ENCODE measurements at places on chromosomes 12 and 14.

- no peak for DNase-seq
Observed at GRCh38 chr12:117724543-117724942, 244.2 kb downstream of the KSR2 start.

DNA sequence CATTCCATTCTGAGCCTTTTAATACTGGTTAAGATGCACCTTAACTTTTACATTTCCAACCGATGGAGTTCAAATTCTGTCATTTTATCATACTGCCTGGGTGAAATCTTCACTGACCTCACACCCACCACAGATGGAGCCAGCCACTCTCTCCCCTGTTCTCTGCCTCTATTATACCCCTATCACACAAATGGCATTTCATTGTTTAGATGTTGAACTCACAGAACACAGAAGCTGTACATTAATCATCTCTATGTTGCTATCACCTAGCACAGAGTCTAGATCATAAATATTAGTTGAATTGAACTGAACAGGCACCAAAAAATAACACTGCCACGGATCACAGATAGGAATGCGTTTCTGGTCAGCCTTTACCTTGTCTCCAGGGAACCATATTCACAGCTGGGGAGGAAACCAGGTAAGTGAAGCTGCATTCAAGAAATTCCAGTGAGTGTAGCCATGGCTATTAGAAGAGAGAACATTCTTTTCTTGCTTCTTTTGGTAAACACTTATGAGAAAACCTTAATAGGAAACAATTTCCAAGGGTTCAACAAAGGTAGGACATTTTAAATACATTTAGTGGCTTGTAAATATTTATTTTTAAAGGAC is 194.9 kb upstream of the RMST start:
- no peak for DNase-seq

- DNase-seq = no peak
Observed at GRCh38 chr14:80618751-80619329, 322.7 kb downstream of the CEP128 start.

- DNase-seq = no peak
Observed at GRCh38 chr12:93092649-93092945, 163.5 kb upstream of the EEA1 start.

GRCh38 chr14:56334458-56334857 is 216.2 kb downstream of the PELI2 start:
- DNase-seq = no peak

DNA sequence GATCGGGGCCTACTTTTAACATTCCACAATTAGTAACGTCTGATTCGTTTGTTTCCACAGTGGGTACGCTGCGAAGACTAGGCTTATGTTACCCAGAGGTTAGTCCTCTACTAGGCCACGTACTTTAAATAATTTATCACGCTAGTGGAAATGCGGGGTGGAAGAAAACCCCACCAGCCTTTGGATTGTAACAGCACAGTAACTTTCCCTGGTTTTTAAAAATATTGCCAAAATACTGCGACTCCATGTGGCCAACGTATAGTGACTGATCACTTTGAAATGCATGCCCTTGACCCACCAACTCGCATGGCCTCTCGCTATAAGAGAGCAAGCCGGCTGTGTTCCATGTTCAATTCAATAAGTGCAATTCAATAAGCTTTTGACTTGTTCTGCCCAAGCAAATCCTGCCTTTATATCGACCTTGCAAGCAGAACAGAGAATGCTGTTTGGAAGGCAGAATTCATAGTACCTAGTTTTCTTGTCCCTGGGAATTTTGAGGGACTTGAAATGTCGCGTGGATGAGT is 882 bp upstream of the GTF2A1 start:
- DNase-seq = no peak

GRCh38 chr12:42097971-42098370 is 46.7 kb downstream of the GXYLT1 start:
- no peak for DNase-seq

GRCh38 chr12:69502345-69503081 is 32.3 kb downstream of the FRS2 start:
- no peak for DNase-seq

DNA sequence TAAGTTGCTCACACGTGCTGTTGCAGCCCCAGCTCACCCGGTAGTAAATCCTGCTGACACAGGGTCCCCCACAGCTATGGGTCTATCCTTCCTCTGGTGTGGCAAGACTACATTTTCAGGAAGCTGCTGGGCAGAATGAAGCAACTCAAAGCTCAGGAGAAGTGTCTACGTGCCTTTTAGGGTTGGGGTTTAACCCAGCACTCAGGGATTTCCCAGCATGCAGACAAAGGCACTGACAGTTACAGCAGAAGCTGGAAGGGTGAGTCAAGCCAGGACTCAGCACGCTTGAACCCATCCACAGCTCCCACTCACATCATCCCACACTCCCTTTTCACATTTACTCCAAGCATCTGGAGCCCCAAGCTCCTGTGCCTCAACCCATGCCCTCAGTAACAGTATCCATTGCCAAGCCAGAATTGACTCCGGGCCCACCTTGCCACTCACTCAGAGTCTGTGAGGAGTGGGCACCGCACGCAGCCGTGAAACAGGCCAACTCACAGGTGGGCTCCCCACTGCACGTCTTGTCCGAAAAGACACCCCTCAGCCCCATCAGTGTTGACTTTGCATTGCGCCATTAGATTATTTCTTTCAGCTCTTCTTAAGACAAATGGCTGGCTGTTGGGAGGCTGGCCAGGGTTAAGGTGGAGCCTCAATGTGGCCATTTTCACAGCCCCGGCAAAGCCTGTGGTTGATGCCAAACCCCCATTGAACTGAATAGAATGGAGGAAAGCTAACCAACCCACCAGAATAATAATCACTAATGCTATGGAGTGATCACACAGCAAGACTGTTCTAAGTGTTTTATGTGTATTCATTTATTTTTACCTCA is 59.6 kb downstream of the ZFP36L1 start:
- no peak for DNase-seq

- no peak for DNase-seq
Observed at GRCh38 chr12:78636231-78636855, 228.2 kb upstream of the SYT1 start.

- no peak for DNase-seq
Observed at GRCh38 chr14:61341275-61342206, 20.2 kb downstream of the PRKCH start.

- DNase-seq = no peak
Observed at GRCh38 chr14:102862154-102862773, 60.2 kb upstream of the AMN start.

- no peak for DNase-seq
Observed at GRCh38 chr14:28772613-28773012, 6.0 kb downstream of the FOXG1 start.

DNA sequence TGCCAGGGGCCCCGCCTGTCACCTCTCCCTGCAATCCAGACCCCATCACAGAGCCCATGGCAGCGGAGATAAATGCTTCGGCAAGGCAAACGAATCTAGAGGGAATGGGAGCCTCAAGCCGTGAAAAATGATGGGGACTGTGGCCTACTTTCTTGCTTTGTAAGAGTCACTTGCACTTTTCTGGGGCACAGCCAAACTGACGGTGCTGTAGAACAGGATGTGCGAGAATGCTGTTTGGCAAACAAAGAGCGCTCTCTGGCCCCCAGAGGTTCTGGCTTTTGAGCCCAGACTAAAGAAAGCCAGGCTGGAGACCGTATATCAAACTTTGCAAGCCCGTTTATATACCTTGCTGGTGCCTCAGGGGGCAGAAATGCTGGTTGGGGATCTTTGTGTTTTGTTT is 108.7 kb downstream of the CACNA1C start:
- no peak for DNase-seq

DNA sequence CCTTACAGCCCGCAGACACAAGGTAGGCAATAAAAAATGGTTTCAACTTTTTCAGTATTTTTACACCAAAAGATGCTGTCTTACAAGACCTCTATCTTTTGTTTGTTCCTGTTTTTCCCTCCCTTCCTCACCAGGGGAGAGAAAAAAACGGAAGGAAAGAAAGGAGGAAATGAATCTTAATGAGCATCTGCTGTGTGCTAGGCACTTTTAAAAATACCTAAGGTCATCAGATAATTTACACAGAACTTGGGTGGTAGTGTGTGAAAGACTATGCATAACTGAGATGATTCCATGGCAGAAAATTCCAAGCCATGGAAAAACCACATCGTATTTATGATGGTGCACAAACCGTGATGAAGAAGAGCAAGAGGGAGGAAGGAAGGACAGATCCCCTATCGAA is 121.2 kb downstream of the DIP2B start:
- no peak for DNase-seq

DNA sequence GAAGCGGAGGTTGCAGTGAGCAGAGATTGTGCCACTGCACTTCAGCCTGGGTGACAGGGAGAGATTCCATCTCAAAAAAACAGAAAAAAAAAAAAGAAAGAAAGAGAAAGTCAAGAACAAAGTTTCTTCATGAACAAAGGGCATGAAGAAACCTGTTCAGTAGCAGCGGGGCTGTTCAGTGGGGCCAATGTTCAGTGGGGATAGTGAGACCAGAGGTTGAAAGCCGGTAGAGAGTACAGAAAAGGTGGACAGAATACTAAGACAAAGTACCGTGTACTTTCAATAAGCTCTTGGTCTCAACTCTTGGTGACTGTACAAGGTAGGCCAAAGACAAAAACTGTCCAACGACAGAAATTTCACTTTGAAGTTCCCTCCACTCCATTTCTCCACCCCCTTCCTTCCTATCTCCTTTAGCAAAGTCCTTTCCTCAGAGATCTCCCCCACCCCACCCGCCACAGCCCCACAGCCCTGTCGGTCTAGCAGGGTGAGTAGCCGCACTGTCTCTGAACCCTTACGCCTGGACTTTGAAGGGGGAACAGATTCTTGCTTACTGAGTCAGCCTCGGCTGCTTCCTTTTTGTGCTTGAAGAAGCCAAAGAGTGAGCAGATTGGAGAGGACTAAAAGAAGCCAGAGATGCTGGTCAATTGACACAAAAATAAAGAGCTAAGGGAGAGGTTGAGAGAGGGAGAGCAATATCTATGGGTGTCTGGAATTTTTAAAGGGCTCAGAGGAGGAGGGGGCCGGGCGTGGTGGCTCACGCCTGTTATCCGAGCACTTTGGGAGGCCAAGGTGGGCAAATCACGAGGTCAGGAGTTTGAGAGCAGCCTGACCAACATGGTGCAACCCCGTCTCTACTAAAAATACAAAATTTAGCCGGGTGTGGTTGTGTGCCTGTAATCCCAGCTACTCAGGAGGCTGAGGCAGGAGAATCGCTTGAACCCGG is 44.2 kb upstream of the FOS start:
- no peak for DNase-seq

DNA sequence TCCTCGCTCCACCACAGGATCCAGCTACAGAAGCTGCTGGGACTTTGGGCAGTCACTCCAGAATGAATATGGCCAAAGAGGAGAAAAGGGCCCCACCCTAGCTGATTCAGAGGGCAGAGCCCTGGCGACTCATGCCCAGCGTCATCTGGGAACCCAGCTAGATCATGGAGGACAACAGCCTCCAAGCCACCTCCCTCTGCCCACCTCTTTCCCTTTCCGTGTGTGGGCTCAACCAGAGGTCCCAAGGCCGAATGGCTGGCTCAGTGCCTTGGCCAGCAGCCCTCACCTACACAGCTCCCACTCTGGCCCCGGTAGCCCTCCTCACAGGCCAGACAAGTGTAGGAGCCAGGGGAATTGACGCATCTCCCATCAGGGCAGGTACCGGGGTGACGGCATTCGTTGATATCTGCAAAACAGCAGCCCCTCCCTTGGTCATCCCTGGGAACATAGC is 17.4 kb downstream of the ISCA2 start:
- DNase-seq = no peak

GRCh38 chr12:114876968-114877680 is 193.1 kb upstream of the TBX3 start:
- no peak for DNase-seq

DNA sequence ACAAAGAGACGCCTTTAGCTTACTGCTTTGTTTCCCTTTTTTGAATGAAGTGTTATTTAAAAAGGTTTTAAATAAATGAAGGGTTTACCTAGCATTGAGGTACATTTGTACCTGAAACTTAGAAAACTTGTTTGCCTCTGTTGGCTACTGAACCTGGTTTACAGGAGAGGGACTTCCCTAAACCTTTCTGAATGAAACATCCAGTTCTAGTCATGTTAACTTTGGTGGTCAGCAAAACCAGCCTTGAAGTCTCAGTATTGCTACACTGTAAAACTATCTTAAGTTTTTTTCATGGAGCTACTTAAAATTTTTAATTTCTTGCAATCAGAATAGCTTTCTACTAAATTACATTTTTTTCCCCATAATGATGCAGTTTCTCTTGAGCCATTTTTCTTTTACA is 38.2 kb downstream of the RASSF8 start:
- no peak for DNase-seq

- no peak for DNase-seq
Observed at GRCh38 chr12:124713436-124714082, 146.1 kb upstream of the NCOR2 start.

GRCh38 chr12:76346798-76347420 is 1.3 kb downstream of the BBS10 start:
- DNase-seq = no peak

GRCh38 chr14:72665259-72665658 is 228.6 kb downstream of the DPF3 start:
- no peak for DNase-seq

DNA sequence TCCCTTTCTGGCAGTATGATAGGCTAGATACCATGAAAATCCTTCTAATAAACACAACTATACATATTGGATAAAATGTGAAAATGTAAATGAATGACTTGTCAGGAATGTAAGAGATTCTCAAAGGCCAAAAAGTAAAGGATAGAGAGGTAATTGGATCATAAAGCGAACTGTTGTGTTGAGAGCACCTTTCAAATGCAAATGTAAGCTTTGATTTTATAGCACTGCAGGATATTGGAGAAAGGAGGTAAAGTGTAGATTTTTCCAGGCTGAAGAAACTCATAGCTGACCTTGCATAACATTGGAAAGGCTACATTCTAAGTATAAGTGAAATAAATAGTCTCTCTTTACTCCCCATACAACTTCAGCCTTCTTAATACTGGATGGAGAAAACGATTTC is 54.0 kb downstream of the PTPRB start:
- DNase-seq = no peak

DNA sequence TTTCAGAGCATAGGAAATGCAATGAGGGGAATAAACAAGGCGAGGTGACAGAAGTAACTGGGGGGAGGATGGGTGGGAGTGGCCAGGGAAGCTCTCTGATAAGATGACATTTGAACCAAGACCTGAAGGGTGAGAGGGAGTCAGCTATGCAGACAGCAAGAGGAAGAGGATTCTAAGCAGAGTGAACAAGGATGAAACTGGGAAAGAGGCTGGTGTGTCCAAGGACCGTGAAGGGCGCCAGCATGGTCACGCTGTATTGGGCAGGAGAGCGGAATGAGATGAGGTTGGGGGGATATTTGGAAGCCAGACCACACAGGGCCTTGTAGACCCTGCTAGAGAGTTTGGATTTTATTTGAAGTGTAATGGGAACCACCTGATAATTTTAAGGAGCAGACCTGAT is 10.5 kb upstream of the PPP1R1A start:
- DNase-seq = no peak

GRCh38 chr12:97643924-97644323 is 181.3 kb downstream of the RMST start:
- no peak for DNase-seq

GRCh38 chr14:101200650-101201516 is 297.4 kb upstream of the RTL1 start:
- DNase-seq = no peak

GRCh38 chr14:71489742-71490141 is 442.5 kb upstream of the RGS6 start:
- no peak for DNase-seq

GRCh38 chr12:18640321-18640955 is 97.4 kb downstream of the PLCZ1 start:
- no peak for DNase-seq

GRCh38 chr12:74515849-74516248 is 21.8 kb upstream of the ATXN7L3B start:
- no peak for DNase-seq
